ENCODE measurements at places on chromosomes 5 and 9.

- DNase-seq = no peak
Measured at GRCh38 chr5:68662804-68663307, 431.0 kb upstream of the SLC30A5 start.

- DNase-seq = no peak
Measured at GRCh38 chr5:6581090-6581489, 51.8 kb downstream of the NSUN2 start.

- DNase-seq = no peak
Measured at GRCh38 chr5:14172149-14172795, 29.1 kb downstream of the TRIO start.

DNA sequence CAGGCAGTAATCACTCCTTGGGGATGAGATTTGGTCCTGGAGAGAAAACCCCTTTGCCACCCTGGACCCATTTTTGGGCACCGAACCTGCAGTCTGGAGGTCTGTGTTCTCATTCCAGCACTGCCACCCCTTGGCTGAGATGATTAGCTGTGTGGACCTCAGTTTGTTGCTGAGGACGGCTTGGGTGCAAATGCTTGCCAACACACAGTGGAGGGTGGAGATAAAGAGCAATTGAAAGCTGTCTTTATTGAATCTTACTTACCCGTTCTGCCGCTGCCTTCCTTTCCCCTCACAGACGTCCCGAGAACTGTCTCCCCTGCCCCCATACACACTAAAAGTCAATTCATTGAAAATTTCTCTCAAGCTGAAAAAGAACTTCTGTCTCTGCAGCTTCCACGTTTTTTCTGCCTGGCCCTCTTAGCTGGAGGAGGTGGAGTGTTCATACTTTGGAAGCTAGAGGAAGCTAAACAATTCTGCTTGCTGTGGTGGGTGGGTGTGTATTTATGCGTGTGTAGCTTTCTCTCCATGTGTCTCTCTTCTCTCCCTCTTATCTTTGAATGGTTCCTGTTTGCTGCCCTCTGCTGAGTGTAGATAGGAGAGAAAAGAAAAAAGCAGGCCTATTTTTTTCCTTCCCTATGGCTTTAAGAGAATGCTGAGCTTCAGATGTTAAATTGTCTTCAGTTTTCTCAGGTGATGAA lies 6.6 kb downstream of the GALNT10 start:
- no peak for DNase-seq

DNA sequence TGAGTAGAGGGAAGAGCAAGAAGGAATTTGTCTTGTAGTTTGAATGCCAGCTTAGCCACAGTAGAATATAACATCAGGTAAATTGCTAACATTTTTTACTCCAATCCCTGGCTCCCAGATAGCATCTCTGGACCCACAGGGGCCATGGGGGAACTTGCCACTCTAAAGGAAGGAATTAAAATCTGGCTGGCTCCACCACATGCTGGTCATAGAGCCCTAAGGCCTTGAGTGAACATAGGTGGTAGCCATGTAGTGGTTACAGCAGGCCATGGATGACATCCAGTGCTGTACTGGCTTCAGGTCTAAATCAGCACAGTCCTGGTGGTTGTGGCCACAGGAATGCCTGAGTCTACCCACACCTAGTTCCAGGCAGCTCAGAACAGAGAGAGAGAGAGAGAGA lies 109.9 kb upstream of the RGMB start:
- no peak for DNase-seq

GRCh38 chr5:178221853-178222252 lies 10.7 kb downstream of the PHYKPL start:
- no peak for DNase-seq

DNA sequence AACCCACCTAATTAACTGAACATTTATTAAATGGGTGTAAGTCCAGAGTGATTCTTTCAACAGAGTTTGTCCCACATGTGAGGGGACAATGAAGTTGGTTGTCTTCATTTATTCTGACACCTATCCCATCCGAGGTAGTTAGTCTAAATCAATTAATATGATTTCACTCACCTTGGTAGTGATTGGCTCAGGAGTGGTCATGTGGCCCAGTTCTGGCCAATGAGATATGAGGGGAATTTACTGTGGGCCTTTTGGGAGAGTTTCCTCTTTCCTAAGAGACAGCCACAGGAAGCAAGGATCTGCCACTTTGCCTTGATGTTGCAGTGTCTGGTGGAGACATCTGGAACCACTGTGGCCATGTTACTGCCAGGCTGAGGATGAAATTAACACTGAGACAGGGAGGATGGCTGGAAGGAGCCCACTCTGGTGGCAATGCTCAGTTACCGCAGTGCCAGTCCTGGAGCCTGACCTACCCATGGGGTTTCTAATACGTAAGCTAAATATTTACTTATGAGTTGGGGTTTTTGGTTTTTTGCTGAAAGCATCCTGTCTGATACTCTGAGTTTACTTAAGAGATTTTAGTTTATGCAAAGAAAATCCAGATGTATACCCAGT lies 118.6 kb downstream of the FGF18 start:
- no peak for DNase-seq

- no peak for DNase-seq
Measured at GRCh38 chr9:19176856-19177255, 49.6 kb upstream of the PLIN2 start.

GRCh38 chr9:107174441-107174840 lies 108.6 kb upstream of the RAD23B start:
- DNase-seq = no peak

DNA sequence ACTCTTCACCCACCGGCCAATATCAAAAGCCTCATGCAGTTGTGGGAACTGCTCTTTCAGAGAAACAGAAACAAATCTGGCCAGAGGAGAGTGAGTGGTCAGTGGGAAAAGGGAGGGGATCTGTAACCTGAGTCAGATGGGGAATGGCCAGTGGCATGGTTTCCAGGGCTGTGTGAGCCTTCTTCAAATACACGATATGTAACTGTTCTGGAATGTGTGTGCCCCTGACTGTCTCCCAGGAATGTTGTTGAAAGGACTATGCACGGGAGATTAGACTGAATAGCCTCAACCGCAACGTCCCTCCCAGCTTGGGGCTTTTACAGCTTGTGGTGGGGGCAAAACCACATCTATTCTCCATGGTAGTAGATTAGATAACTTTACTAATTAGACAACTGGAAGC lies 60.8 kb downstream of the SH3TC2 start:
- DNase-seq = no peak

DNA sequence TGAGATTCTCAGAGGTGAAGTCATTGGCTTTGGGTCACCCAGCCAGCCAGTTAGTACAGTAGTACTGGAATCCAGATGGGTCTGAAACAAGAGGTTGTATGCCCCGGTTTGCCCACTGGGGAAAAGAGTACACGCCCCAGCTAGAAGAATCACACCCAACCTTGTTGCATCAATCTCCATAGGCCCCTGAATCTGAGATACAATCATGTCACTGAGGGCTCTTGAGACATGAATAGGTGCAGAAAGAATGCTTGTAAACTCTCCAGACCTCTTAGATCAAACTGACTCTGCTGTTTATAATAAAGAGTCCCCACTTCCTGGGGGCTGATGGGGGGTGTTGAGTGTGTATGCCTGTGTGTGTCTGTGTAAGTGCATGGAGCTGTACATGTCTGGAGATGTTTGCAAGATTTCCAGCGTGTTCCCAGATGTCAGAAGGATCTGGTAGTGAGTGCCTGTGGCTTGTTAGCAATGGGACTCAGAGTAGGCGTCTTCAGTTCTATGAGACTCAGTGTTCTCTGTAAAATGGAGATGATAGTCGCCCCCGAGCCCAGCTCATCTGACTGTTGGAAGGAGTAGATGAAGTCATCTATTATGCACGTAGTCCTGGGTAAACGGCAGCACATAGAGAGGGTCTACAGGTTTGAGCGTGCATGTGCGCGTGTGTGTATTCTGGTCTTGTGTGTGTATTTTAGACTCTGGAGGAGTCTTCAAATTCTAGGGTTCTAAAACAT lies 48.2 kb downstream of the COL27A1 start:
- no peak for DNase-seq

DNA sequence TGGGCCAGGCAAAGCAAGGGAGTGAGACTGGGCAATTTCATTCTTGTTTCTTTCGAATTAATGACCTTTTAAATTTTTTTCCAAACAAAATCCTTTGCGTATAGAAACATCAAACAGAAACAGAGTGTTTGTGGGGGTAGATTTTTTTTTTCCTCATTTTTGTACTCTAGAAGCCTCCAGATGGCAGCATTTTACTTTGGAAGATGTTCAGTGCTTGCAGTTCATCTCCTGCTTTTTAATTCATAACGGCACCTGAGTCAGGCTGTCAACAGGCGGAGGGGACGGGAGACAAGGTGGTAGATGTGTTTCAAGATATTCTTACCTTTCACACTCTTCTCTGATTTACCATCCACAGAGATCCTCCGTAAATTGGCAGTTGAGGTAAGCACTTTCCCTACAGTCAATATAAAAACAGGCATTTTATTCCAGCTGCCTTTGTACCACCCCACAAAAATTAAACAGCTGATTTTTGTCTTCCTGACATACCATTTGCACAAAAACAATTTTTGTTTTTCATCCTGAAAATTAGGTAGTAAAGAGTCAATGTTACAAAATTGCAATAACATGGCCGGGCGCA lies 99.5 kb upstream of the FBXL17 start:
- no peak for DNase-seq

- no peak for DNase-seq
Measured at GRCh38 chr5:69261034-69261433, 26.3 kb downstream of the CDK7 start.

DNA sequence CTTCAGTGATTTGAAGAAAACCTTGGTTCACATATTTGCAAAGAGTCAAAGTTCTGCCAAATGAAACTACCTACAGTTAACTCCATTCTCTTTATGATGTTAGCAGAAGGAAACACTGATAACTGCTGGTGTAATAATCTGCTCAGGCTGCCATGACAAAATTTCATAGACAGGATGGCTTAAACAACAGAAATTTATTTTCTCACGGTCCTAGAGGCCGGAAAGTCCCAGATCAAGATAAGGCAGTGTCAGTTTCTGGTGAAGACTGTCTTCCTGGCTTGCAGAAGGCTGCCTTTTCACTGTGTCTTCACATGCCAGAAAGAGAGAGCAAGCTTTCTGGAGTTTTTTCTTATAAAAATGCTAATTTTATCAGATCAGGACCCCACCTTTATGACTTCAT lies 102.4 kb upstream of the PARP8 start:
- no peak for DNase-seq

GRCh38 chr9:132157347-132158116 lies 4.3 kb upstream of the NTNG2 start:
- no peak for DNase-seq

- DNase-seq = no peak
Measured at GRCh38 chr5:92513067-92513466, 1068.0 kb downstream of the NR2F1-AS1 start.

- no peak for DNase-seq
Measured at GRCh38 chr5:35096216-35096615, 48.5 kb upstream of the AGXT2 start.

- no peak for DNase-seq
Measured at GRCh38 chr5:20609126-20609525, 621.1 kb upstream of the CDH18 start.

- no peak for DNase-seq
Measured at GRCh38 chr9:133008824-133009223, 22.0 kb upstream of the GTF3C5 start.

- no peak for DNase-seq
Measured at GRCh38 chr9:69546265-69546664, 125.9 kb downstream of the APBA1 start.

- DNase-seq = no peak
Measured at GRCh38 chr5:126106029-126106428, 317.2 kb upstream of the GRAMD2B start.

DNA sequence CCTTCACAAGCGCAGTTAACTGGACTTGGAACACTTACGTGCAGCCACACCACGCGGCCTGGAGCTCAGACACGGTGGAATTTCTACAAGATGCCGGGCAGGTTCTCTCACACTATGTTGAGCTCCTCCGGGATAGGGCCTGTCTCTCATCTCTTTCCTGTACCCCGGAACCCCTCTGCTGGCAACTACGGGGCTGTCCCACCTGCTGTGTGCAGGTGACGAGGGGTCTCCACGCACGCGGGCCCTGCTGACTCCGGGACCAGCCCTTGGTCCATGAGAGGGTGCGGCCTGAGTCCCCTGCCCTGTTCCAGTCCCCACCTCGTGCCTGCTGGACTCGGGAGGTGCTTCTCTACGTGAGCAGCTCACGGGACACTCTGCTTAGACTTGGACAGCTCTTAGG lies 40.1 kb downstream of the SLC6A3 start:
- DNase-seq = no peak

- DNase-seq = no peak
Measured at GRCh38 chr9:132068605-132069004, 11.1 kb downstream of the MED27 start.

GRCh38 chr9:12884736-12885395 lies 110.0 kb downstream of the LURAP1L start:
- DNase-seq = no peak

GRCh38 chr9:108766626-108767161 lies 89.1 kb downstream of the ACTL7B start:
- peak; percentile 54 for DNase-seq
